B cell (primary cell): ENCODE measurements at places on chromosomes 4 and X. TPM values are rescaled to one million over a fixed set of nuclear protein-coding genes. Genes with fewer than 3 reads are reported as not detected.

DNA sequence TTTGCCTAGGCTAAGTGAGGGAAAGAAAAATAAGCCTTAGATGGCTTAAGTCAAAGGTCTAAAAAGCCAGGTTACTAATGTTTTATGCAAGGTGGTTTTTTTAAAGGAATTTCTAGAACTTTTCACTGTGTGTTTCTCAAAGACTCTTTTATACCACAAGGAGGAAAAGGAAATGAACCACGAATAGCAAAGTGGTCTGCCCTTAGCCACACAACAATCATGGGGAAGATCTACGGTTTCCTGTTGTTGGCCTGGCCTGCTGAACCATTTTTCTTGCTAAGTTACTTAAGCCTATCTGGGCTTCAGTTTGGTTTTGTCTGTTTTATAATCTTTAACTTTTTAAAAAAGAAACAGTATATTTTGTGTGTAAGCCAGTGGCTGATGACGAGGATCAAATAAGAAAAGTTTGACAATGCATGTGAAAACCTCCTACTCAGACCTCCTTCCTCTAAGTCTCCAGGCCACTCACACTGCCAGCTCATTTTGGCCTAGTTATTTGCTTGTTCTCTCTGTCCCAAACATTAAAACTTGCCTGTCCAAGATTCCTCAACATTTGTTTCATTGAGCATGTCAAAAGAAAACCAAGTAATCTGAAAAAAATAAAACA, 56.7 kb upstream of the COL25A1 start:
- no peaks in the 10 kb centered on the region for H3K36me3 ChIP-seq
- no peak overlapping the region for H3K27ac ChIP-seq
- no peaks in the 10 kb centered on the region for H3K4me1 ChIP-seq
- DNase-seq, result no peak
- no peak overlapping the region for H3K4me3 ChIP-seq

DNA sequence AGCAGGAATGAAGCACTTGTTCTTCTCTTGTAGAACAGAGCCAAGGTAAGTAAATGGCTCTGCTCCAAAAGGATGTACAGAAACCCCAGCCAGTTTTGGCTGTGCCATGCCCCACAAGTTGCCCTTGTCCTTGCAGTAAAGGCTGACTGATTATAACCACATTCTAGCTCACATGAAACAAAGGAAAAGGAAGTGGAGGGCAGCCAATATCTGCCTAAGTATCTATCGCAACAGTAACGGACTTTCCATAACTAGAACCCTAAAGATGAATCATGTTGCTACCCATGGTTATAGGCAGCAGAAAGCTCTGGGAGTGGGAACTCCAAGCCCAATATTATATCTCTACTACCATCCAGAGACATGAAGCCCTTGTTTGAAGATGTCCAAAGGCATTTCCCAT, 95.7 kb downstream of the COMMD8 start:
- no peaks in the 10 kb centered on the region for H3K36me3 ChIP-seq
- DNase-seq, result no peak
- no peaks in the 10 kb centered on the region for H3K4me1 ChIP-seq
- H3K27me3 ChIP-seq, result peaks cover 4% of the 10 kb centered on the region
- no peak overlapping the region for H3K27ac ChIP-seq
- H3K4me3 ChIP-seq, result no peak overlapping the region

DNA sequence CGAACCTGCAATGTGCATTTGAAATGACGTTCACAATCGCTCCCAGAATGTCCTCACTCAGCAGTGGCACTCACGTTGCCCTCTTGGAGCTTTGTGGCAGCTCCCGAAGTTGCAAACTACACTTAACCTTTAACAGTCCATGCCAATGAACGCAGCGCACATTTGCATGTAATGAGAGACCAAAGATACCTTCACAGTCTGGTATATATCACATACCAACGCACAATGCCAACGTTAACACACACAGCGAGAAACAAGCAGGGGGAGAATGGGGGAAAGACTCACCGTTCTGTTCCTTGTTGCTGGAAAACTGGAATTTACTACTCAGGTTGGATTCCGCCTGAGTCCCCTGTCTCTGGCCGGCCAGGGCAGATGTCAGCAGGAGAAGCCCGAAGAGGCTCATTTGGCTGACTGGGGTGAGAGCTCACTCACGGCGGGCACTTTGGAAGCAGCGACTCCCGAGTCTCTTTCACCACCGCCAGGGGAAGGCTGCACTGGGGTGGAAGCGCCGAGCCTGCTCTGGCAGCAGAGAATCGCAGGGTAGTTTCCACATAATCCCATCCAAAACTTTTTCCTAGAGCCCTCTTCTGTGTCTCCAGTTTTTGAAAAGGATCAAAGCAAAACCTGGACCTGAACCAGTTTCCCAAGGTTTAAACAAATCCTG, 966 bp downstream of the PDGFC start:
- H3K27ac ChIP-seq, result no peak overlapping the region
- no peak for DNase-seq
- no peak overlapping the region for H3K4me3 ChIP-seq
- H3K4me1 ChIP-seq, result peaks cover 9% of the 10 kb centered on the region
- H3K36me3 ChIP-seq, result no peaks in the 10 kb centered on the region
- H3K27me3 ChIP-seq, result peaks cover 26% of the 10 kb centered on the region

DNA sequence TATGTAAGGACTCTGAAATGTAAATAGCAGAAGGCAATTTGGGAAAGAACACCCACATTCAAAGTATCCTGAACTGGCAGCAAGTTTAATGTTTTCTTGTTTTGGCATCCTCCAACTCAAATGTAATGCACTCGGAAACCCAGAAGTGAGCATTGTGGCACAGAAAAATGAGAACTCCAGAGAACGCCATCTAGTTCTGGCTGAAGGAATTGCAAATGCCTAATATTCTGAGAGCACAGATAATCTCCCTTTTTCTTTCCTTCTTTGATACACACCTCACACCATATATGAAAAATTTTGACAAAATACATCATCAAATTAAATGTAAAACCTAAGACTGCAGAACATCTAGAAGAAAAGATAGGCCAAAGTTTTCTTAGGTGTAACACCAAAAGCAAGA, 52.1 kb downstream of the PWWP3B start:
- H3K4me1 ChIP-seq, result no peaks in the 10 kb centered on the region
- H3K27me3 ChIP-seq, result no peaks in the 10 kb centered on the region
- no peaks in the 10 kb centered on the region for H3K36me3 ChIP-seq
- no peak overlapping the region for H3K27ac ChIP-seq

DNA sequence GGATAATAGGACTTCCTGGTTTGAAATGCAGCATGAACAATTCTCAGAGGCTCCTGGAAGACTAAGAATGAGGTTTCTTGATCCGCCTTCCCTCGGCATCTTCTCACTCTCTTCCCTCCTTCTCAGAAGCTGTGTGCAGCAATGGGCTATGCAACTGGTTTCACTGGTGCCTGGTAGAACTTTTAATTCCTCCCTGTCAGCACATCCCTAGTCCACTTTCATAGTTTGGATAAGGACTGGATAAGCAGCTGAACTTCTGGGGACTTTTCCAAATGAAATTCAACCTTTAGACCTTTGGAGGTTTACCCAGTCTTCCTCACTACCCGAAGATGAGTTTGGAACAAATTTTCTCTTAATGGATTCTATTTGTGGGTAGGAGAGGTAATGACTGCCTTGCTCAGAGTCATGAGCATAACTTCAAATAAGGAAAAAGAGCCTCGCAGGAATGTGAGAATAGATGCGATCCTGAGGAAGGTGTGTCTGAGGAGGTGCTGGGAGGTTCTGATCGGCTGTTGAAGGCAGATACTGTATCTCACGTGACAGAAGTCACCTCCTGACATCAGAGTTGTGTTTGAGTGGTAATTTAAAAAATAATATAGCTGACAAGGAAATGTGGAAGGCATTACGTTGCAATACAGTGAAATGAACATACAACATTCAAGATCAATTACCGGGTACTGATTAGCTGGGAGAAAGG, 56.0 kb upstream of the HAND2 start:
- no peak overlapping the region for H3K27ac ChIP-seq
- H3K4me3 ChIP-seq, result no peak overlapping the region
- no peaks in the 10 kb centered on the region for H3K4me1 ChIP-seq
- peaks cover 3% of the 10 kb centered on the region for H3K27me3 ChIP-seq
- H3K36me3 ChIP-seq, result no peaks in the 10 kb centered on the region

DNA sequence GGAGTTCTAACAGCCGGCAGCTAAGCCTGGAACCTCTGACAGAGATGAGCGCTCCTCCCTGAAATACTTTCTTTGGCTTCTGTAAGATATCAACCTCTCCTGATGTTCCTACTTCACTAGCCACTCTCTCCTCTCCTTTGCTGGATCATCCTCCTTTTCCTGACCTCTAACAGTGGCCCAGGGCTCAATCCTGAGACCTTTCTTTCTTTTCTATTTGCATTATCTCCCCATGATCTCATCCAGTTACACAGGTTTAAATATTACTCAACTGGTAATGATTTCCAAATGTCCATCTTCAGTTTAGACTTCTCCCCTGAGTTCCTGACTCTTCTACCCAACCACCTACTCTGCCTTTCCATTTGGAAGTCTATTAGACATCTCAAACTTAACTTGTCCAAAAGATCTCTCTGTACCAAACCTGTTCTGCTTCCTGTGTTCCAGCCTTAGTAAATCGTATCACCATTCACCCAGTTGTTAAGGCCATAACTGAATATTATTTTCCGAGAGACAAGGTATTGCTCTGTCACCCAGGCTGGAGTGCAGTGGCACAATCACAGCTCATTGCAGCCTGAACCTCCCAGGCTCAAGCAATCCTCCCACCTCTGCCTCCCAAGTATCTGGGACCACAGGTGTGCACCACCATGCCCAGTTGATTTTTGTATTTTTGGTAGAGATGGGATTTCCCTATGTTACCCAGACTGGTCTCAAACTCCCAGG, 41.1 kb downstream of the RFC1 start:
- no peak for DNase-seq
- no peaks in the 10 kb centered on the region for H3K4me1 ChIP-seq
- no peak overlapping the region for H3K27ac ChIP-seq
- no peaks in the 10 kb centered on the region for H3K27me3 ChIP-seq

DNA sequence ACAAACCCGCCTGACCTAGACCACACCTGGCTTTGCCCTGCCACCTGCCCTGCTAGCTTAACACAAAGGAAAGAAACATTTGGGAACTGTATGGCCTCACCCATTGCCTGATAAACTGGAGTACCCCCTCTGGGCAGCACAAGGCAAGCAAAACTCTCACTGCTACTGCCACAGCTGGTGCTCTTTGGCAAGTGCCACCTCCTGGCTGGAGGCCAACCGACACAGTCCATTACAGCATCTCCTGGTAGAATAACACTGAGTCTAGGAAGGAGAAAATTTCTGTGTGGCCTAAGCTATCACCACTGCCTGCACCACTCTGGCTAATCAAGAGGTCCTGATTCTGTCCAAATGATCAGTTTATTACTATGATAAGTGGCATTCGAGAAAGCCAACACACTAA, 18.9 kb upstream of the SPANXN3 start:
- no peak for DNase-seq
- no peak overlapping the region for H3K4me3 ChIP-seq
- no peaks in the 10 kb centered on the region for H3K36me3 ChIP-seq
- H3K4me1 ChIP-seq, result no peaks in the 10 kb centered on the region
- no peaks in the 10 kb centered on the region for H3K27me3 ChIP-seq
- no peak overlapping the region for H3K27ac ChIP-seq

- H3K4me3 ChIP-seq, result no peak overlapping the region
- no peaks in the 10 kb centered on the region for H3K4me1 ChIP-seq
- no peak overlapping the region for H3K27ac ChIP-seq
- no peaks in the 10 kb centered on the region for H3K36me3 ChIP-seq
- no peaks in the 10 kb centered on the region for H3K27me3 ChIP-seq
Observed at GRCh38 chr4:107130157-107130556, 94.0 kb upstream of the DKK2 start.

- no peak overlapping the region for H3K4me3 ChIP-seq
- H3K4me1 ChIP-seq, result no peaks in the 10 kb centered on the region
- no peaks in the 10 kb centered on the region for H3K36me3 ChIP-seq
- no peak for DNase-seq
- no peak overlapping the region for H3K27ac ChIP-seq
Observed at GRCh38 chrX:14266705-14267104, 237.0 kb upstream of the GEMIN8 start.

DNA sequence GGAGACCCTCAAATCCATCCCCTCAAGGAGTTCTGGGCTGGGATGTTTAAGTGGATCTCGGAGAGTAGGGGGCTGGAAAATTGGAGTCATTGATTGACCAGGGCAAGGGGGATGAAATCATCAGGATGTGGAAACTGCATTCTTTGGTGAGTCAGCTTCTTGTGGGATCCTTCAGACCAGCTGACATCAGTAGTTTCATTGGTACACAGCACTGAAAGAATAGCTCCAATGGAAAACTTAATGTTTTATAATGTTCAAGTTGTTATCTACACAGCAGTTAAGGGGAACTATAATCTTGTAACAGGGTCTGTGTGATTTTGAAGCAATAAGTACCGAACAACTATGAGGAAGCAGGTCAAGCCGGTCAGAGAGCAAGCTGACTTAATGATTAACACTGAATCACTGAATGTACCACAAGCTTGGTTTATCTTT, 506.1 kb downstream of the RPA4 start:
- H3K27ac ChIP-seq, result no peak overlapping the region
- no peaks in the 10 kb centered on the region for H3K4me1 ChIP-seq
- H3K36me3 ChIP-seq, result no peaks in the 10 kb centered on the region
- H3K27me3 ChIP-seq, result no peaks in the 10 kb centered on the region
- no peak for DNase-seq

GRCh38 chr4:73213916-73214653, 44.5 kb downstream of the ANKRD17 start:
- H3K27me3 ChIP-seq, result no peaks in the 10 kb centered on the region
- peaks cover 5% of the 10 kb centered on the region for H3K36me3 ChIP-seq
- no peak overlapping the region for H3K4me3 ChIP-seq
- no peak for DNase-seq

GRCh38 chr4:120034913-120035312, 31.7 kb downstream of the MAD2L1 start:
- no peaks in the 10 kb centered on the region for H3K27me3 ChIP-seq
- no peaks in the 10 kb centered on the region for H3K4me1 ChIP-seq
- DNase-seq, result no peak
- no peak overlapping the region for H3K4me3 ChIP-seq
- no peak overlapping the region for H3K27ac ChIP-seq

- no peak overlapping the region for H3K4me3 ChIP-seq
- H3K36me3 ChIP-seq, result peaks cover 56% of the 10 kb centered on the region
- no peak for DNase-seq
- no peaks in the 10 kb centered on the region for H3K27me3 ChIP-seq
- H3K27ac ChIP-seq, result no peak overlapping the region
Observed at GRCh38 chr4:183666088-183666487, 7.0 kb downstream of the TRAPPC11 start.

- no peaks in the 10 kb centered on the region for H3K36me3 ChIP-seq
- DNase-seq, result no peak
- no peaks in the 10 kb centered on the region for H3K27me3 ChIP-seq
- no peak overlapping the region for H3K4me3 ChIP-seq
- H3K27ac ChIP-seq, result no peak overlapping the region
Observed at GRCh38 chrX:124338733-124339514, 6.5 kb downstream of the TEX13D start.

Gene INTU
- total RNA-seq, result not detected in 2 replicates

Gene PTTG2
- total RNA-seq, result 2.8 and 3.4 TPM in 2 replicates

Gene SLC6A14
- total RNA-seq, result not detected in 2 replicates

Gene GABRE
- not detected in 2 replicates for total RNA-seq

Gene NPY5R
- total RNA-seq, result not detected in 2 replicates

Gene CLDN22
- total RNA-seq, result not detected in 2 replicates

Gene MAPK10
- total RNA-seq, result 3.1 and 3.7 TPM in 2 replicates

Gene TRO
- 1.5 and 5.8 TPM in 2 replicates for total RNA-seq

Gene NPY2R
- total RNA-seq, result not detected in 2 replicates

Gene MAGEA2B
- total RNA-seq, result not detected in 2 replicates
